CD4-positive, CD25-positive, alpha-beta regulatory T cell (primary cell): ENCODE measurements at places on chromosomes 6 and 20.

GRCh38 chr20:58762120-58762519, 69.5 kb downstream of the NPEPL1 start:
- no peak overlapping the region for H3K27ac ChIP-seq
- DNase-seq, result no peak
- H3K4me3 ChIP-seq, result no peak overlapping the region

DNA sequence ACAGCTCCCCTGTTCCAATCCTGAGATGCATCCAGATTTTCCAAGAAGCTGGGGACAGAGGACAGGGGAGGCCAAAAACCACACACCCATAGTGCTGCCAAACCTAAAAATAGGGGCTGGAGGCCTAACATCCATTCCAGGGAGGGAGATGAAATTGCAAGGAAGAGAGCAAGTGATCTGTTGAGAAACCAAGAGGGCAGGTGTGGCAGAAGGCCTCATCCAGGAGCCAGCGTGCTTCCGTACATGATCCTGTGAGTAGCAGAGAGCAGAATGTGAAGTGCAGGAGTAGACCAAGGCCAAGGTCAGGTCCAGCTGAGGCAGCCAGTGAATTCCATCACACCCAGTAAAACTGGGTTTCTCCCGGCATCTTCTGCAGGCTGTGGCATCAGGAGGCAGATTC, 167.7 kb upstream of the RIN2 start:
- H3K27me3 ChIP-seq, result no peaks in the 10 kb centered on the region
- no peak for DNase-seq
- no peak overlapping the region for H3K27ac ChIP-seq
- H3K4me3 ChIP-seq, result no peak overlapping the region

- no peaks in the 10 kb centered on the region for H3K36me3 ChIP-seq
- no peak overlapping the region for H3K4me3 ChIP-seq
- H3K27ac ChIP-seq, result no peak overlapping the region
- no peak for DNase-seq
- peaks cover 2% of the 10 kb centered on the region for H3K27me3 ChIP-seq
These were observed 59.4 kb downstream of the TRMT6 start for GRCh38 chr20:5890773-5891441.

DNA sequence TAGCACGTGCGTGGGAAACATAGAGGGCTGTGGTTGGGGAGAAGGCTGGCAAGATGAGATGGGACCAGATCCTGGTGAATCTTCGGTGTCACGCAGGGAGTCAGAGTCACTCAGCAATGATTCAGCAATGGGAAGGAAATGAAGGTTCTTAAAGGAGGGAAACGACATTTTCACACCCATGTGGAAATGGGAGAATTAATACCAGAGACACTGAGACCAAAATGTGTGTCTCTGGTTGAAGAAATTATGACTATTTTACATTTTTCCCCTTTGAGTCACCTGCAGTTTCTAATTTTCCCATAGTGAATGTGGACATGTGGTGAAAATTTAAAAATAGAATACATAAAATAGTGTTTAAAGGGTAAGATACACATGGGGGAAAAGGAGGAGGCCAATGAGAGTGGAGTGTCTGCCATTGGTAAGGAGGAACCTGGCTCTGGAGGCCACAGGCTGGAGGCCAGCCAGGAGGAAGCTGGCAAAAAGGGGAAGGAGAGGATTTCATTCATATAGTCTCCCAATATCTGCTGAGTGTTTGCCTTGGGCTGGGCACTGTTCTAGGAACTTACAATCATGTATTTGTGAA, 17.5 kb downstream of the NRN1 start:
- H3K27ac ChIP-seq, result no peak overlapping the region
- H3K27me3 ChIP-seq, result peaks cover 41% of the 10 kb centered on the region

DNA sequence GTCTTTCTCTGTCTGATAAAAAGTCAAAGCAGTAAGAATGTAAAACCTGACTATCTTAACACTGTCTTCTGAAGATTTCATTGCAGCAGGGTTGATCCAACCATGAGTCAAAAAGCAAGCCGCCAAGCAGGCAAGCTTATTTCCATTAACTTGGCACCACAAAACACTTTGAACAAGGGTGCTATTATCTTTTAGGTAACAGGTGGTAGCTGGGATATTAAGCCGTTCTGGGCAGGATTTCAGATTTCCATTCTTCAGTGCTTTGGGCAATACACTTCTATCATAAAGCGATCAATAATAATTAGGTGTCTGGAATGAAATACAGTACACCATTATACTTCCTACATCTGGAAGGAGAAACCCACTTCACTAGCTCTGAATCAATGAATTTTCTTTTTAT, 181.9 kb downstream of the TBC1D7 start:
- H3K36me3 ChIP-seq, result no peaks in the 10 kb centered on the region
- DNase-seq, result no peak
- H3K27me3 ChIP-seq, result no peaks in the 10 kb centered on the region
- no peaks in the 10 kb centered on the region for H3K4me1 ChIP-seq
- no peak overlapping the region for H3K27ac ChIP-seq

GRCh38 chr6:49522710-49523593, 23.2 kb downstream of the GLYATL3 start:
- no peaks in the 10 kb centered on the region for H3K4me1 ChIP-seq
- no peaks in the 10 kb centered on the region for H3K36me3 ChIP-seq
- no peak overlapping the region for H3K4me3 ChIP-seq
- no peaks in the 10 kb centered on the region for H3K27me3 ChIP-seq
- no peak overlapping the region for H3K27ac ChIP-seq

DNA sequence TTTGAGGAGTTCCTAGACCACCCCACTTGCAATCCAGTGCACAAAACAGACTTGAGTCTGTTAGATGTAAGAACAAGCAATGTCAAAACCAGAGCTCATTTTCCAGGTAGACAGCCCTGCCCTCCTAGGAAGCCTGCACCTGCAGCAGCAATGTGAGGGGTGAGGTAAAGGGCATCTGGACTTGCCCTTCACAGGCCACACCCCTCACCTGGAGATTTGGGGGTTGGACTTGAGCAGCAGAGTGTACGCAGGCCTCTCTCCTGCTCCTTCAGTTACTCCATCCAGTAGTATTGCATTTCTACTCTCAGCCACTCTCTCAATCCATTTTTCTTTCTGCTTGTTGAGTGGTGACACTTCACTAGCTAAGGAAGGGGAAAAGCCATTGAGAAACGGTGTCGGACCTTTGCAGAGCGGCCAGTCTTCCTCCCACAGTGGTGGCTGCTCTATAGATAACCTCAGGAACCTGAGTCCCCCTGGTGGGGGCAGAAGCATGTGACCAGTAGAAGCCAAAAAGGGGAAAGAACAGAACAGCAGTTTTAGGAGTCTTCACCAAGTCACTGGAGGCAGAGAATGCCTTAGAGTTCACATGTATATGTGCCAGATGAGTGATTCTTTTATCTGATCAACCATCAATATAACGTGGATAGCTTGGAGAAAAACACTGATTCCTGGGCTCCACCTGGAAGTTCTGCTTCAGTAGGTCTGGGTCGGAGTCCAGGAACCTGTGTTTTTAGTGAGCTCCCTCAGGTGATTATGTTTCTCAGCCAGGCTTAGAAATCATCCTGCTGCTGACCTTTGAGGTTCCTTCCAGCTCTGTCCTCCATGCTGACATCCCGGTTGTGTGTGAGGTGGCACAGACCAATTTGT, 28.0 kb downstream of the ARFGEF2 start:
- peaks cover 82% of the 10 kb centered on the region for H3K36me3 ChIP-seq
- no peak overlapping the region for H3K27ac ChIP-seq
- no peaks in the 10 kb centered on the region for H3K4me1 ChIP-seq
- DNase-seq, result peak; percentile 20
- H3K27me3 ChIP-seq, result no peaks in the 10 kb centered on the region
- no peak overlapping the region for H3K4me3 ChIP-seq
